ENCODE measurements at places on chromosomes 4 and X.

- DNase-seq, result no peak
Measured at GRCh38 chr4:177264788-177265422, 44.8 kb upstream of the NEIL3 start.

GRCh38 chr4:44447563-44448504 lies 775 bp downstream of the KCTD8 start:
- no peak for DNase-seq

GRCh38 chrX:49175435-49176274 lies 4.0 kb downstream of the PLP2 start:
- no peak for DNase-seq

DNA sequence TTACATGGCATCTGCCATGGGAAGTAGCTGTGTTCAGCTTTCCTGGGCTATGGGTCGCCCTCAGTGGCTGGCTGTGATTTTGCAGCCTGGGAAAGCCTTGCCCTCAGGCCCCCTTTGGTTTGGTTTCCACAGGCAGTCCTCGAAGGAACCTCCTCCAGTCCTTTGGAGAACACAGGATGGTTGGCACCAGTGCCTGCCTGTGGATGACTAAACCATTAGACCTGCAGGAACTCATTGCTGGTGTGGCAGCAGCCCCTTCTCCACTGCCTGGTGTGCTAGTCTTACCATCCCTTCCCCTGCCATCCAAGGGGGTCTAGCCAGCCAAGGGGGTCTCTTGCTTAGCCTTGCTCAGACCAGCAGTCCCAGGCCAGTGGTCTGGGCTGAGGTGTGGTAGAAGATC lies 71.4 kb upstream of the PJA1 start:
- no peak for DNase-seq

DNA sequence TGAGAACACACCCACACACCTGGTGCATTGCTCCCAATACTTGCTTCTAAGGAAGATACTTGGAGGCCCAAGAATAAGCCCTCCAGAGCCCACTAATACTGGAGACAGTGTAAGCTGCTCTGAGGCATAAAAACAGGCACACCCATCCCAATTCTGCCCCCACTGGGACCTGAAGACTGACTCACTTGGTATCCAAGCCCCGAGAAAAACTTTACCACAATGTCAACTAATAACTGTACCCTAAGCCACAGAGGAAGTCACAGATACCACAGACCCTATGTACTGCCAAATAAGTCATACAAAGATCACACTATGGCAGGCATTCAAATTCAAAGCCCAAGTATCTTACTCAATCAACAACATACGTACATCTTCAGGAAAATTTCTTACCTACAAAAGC lies 398.2 kb upstream of the SPANXN1 start:
- DNase-seq, result no peak

DNA sequence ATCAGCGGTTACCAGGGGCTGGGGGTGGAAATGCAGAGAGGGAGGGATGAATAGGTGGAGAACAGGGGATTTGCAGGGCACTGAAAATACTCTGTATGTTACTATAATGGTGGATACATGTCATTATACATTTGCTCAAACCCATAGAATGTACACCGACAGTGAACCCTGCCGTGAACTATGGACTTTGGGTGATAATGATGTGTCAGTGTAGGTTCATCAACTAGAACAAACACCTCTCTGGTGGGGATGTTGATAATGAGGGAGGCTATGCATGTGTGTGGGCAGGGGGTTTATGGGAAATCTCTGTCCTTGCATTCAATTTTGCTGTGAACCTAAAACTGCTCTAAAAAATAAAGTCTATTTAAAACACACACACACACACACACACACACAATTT lies 11.5 kb downstream of the HPSE start:
- DNase-seq, result no peak

- DNase-seq, result no peak
Measured at GRCh38 chrX:151754641-151755215, 20.2 kb downstream of the CNGA2 start.

- no peak for DNase-seq
Measured at GRCh38 chr4:27327421-27328181, 467.0 kb downstream of the STIM2 start.

DNA sequence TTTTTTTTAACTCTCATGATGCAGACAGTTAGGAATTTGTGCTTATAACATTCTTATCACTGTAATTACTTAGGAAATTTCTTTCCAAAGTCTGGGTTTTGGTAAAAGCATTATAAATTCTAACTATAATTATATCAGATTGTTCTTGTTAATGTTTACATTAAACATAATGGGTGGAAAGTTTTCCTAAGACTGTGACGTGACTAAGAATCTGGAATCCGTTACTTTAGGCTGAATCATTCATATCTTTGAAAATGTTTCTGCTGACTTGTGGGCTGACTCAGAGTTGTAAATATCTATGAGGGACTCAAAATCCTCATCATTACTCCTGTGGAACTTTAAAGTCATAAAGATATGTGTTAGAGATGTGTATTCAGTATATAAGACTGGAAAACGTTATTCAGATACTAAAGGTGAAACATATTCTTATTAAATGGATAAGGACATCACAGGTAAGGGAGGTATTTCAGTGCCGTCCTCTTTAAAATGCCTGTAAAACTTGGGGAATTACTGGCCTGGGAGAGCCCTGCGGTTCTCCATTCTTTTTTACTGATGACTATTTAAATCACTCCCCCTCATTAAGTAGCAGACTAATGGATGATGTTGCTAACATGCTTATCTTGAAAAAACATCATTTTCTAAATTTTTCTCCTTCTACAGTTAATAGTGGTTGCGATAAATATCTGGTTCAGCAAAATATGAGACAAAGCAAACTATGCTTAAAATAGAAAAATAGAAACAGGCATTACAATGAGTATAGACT lies 159.0 kb downstream of the DCLK2 start:
- no peak for DNase-seq

DNA sequence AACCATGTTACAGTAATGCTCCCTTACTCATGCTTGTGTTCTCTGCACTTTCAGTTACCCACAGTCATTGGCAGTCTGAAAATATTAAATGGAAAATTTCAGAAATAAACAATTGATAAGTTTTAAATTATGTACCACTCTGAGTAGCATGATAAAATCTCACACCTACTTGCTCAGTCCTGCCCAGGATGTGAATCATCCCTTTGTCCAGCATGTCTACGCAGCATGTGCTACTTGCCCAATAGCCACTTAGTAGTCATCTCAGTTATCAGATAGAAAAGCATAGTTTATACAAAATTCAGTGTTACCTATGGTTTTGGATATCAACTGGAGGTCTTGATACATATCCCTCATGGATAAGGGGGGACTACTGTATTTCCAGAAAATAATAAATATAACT lies 577.1 kb downstream of the GALNTL6 start:
- no peak for DNase-seq

- DNase-seq, result no peak
Measured at GRCh38 chrX:38750551-38750950, 50.7 kb upstream of the MID1IP1 start.
